ENCODE measurements at places on chromosomes 1 and 21.

DNA sequence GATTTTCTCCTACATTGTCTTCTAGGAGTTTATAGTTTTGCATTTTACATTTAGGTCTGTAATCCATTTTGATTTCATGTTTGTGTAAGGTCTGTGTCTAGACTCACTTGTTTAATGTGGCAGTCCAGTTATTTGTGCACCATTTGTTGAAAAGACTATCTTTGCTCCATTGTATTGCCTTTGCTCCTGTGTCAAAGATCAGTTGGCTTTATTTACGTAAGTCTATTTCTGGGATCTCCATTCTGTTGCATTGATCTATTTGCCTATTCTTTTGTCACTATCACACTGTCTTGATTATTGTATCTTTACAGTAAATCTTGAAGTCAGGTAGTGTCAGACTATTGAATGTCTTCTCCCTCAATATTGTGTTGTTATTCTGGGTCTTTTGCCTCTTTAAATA lies 49.7 kb upstream of the RGS2 start:
- DNase-seq: no peak

DNA sequence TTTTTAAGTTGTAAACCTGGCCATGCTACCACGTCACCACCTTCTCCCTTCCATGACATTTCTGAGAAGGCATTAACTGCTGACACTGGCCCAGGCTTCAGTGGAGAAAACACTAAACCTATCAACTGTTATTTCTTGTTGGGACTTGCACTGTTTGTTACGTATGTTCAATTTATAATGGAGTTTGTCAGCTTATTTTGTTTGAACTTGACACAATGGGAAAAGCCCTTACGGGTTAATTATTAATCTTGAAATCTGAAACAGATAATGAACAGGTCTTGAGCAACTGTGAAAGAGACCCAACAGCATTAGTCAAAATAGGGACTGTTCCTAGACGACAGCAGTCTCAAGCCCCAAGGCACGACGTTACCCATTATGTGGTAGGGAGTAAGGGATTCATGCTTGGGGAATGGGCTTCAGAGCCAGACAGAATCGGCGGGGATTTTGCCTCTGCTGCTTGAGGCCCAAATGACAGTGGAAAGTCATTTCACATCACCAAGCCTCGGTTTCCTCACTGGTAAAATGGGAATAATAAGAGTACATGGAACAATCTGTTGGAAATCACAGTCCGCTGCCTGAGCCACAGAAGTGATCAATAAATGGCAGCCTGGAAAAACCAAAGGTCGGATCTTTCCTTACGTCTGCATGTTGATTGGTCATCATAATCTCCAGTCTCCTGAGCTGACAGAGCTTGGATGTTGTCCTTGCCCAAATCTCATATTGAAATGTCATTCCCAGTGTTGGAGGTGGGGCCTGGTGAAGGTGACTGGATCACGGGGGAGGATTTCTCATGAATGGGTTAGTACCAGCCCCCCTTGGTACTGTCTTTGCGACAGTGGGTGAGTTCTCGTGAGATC lies 44.5 kb downstream of the TIAM1 start:
- no peak for DNase-seq

DNA sequence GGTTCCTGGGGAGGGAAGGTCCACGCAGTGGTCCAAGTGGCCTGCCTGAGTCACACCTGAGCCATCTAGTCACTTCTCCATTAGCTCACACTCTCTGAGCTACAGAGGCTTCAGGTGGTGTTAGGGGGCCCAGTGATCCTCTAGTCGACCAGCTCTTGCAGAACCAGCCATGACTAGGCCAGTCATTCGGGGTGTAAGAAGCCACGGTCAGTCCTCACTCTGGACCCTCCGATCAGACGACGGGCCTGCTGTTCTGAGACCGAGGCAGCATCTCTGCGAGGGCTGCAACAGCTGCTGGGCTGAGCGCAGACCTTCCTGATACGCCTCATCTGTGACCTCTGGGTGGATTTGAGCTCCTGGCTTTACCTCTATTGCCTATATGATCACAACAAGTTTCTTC lies 68.8 kb downstream of the RIPK4 start:
- DNase-seq: no peak

DNA sequence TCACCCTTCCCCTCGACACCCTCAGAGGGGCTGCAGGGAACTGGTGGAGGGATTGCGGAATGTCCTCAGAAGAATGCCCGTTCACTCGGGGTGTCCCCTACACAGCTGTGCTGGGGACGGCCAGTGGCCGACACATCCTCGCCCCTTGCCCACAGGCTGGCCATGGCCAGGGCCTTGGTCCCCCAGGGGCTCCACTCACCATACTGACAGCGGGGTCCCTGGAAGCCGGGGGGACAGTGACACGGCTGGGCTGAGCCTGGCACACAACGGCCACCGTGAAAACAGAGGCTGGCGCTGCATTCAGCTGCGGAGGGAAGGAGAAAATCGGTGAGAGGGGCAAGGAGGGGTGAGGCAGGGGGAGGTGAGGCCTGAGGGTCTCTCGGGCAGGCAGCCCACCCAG lies 31.7 kb downstream of the MEGF6 start:
- no peak for DNase-seq

- DNase-seq: no peak
Measured at GRCh38 chr1:13830616-13831280, 130.8 kb downstream of the PRDM2 start.

DNA sequence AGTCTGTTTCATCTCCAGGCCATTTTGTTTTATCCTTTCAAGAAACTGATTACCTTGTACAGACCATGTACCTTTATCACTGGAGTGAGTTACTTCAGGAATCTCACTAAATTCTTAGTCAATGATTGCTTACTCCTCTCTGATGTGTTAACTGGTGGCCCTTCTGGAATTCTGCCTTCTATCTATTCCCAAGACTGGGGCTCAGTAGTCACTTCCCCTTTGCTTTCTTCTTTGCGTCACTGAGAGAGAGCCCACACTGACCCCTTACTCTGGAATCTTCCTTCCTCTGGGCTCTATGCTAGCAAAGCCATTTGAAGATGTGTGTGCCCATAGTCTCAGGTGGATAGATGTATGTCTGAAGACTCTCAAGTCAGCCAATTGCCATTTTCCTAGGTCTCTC lies 34.6 kb downstream of the XCL2 start:
- DNase-seq: no peak

DNA sequence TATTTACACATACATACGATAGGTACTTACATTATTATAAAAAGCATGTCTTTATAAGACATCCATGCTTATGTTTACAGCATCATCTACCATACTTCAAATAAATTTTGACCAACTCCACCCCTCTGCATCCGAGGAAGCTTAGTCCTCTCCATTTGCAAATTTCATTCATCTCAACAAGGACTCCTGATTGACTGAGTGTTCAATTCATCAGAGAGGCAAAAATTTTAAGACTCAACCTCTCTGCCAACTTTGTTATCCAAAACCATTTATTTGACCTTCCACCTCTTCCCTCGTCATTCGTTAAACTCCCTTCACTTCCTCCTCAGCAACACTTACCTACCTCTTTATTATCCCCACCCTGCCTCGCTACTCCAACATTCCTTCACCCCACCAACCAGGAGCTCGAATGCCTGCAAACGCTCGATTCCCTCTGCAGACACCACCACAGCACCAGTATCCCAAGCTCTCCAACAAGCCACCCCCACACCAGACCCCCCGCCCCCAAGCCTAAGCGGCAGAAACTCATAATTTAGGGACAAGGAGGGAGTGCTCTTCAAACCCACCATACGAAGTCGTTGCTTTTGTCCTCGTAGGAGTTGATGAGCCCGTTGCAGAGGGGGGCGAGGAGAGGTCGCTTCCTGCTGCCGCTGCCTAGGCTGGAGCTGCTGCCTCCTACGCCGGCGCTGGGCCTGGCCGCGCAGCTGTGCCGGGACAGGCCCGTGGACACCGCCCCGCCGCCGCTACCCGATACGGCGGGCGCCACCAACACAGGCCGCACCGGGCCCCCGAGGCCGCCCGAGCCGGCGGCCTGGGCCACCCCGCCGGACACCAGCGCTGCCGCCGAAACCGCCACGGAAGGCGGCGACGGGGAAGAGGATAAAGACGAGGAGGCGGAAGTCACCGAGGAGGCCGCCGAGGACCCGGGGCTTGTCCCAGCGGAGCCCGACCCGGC lies 803 bp downstream of the COP1 start:
- peak; percentile 31 for DNase-seq

GRCh38 chr1:239367196-239367810 lies 19.1 kb upstream of the CHRM3 start:
- DNase-seq: no peak

Measured in GM12891 (cell line).